ENCODE measurements at places on chromosomes 13 and 19. TPM values are rescaled to one million over a fixed set of nuclear protein-coding genes. Genes with fewer than 3 reads are reported as not detected.

ONECUT3 gene
- polyA plus RNA-seq = not detected

NAPSA gene
- 0.74 TPM for polyA plus RNA-seq

ZSCAN4 gene
- not detected for polyA plus RNA-seq

SMAD9 gene
- 17.2 TPM for polyA plus RNA-seq

LAMP1 gene
- 89.0 TPM for polyA plus RNA-seq

All from hindlimb muscle (tissue), 1 donor.